ENCODE measurements at places on chromosomes 16 and 17.

DNA sequence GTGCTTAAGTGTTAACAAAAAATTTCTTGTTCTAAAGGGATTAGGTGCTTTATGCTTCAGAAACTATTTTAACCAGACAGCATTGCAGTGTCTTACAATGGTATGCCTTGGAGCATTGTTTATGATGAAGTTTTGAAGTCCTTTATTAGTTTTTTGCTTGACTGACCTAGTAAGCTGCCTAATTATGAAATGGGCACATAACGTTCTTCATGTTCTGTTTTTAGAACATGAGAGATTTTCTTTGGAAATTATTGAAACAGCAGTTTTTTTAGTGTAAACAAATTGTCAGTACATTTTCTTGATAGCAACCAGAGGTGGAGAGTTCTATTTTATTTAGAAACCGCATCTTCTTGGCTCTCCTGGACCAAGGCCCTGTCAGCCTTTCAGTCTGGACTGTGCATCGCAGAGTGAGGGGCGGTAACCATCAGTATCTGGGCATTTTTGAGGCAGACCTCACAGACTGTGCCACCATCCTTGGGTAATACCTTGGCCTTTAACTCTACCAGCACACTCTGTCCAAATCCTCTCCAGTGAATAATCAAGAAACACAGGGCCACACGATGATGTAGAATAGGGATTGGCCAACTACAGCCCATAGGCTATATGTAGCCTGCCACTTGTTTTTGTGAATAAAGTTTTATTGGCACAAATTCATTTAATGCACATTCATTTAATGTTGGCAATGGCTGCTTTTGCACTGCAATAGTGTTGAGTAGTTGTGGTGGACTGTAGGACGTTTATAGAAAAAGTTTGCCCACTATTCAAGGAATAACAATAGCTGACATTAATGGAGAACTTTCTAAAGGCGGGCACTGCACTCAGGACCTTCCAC, 81.1 kb downstream of the VPS35L start:
- no peak for DNase-seq

DNA sequence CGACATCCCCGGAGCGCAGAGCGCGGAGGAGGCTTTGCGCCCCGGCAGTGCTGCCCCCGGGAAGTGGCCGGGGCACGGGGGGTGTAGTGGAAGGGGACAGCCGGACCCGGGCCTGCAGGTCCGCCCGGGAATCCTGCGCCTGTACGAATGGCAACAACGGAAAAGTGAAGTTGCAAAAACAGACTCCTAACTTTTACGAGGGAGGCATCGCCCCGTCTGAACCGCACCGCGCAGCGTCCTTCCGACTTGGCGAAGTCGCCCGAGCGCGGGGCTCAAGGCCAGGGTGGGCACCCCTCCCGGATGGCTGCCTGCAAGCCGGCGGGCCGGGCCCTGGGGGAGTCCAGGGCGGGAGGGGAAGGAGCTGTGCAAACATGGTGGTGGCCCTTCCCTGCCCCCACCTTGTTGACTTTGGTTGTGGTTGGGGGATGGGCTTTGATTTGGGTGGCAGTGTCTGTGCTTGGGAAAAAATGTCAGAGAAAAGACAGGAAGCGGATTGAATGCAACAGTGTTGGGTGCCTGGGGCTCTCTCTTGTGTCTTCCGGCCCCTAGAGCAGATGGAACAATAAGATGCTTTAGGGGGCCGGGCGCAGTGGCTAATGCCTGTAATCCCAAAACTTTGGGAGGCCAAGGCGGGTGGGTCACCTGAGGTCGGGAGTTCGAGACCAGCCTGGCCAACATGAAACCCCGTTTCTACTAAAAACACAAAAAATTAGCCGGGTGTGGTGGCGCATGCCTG, 675 bp downstream of the RNF213 start:
- peak; percentile 92 for DNase-seq

- DNase-seq = no peak
Observed at GRCh38 chr17:31136319-31136718, 41.5 kb downstream of the NF1 start.

GRCh38 chr17:32920293-32920692, 7.7 kb upstream of the TMEM98 start:
- peak; percentile 16 for DNase-seq

- no peak for DNase-seq
Observed at GRCh38 chr17:74631468-74632450, 8.2 kb upstream of the CD300E start.

GRCh38 chr16:30609002-30609925, 925 bp downstream of the ZNF689 start:
- peak; percentile 45 for DNase-seq

GRCh38 chr17:82399041-82399441, 19.1 kb upstream of the HEXD start:
- DNase-seq = peak; percentile 93

DNA sequence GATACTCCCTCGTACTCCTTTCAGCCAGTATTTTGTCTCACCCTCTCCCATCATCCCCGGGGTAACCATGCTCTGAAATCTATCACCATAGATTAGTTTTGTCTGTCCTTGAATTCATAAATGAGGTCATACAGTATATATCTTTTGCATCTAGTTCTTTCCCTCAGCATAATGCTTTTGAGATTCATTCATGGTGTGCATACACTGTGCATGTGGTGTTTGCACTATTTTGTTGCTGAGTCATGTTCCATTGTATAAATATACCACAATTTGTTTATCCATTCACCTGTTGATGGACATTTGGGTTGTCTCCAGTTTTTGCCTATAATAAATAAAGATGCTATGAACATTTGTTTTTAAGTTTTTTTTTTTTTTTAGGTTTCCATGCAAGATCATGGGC, 34.2 kb upstream of the NLRP1 start:
- DNase-seq = no peak

DNA sequence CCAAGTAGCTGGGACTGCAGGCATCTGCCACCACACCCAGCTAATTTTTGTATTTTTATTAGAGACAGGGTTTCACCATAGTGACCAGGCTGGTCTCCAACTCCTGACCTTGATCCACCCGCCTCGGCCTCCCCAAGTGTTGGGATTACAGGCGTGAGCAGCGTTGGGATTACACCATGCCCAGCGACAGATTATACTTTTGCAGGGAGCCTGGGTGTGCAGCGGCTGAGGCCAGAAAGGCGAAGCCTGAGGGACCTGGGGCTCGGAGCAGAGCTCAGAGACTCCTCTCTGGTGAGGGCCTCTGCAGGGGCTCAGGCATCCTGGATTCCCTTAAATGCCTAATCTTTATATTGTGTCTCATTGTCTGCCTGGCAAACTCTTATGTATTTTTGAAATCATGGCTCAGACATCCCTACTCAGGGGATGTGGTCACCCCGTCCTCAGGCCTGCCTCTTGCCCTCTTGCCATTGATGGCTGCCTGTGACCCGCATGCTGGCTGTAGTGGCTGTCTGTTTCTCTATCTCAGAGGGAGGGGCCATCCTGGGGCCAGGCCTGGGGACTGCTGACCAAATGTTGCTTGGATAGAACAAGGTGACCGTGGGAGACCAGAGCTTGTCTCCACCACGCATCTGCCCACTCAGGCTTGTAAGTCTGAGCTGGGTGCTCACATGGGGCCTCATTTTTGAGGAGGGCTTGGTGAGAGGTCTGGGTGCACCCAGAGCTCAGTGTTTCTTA, 42.6 kb downstream of the B9D1 start:
- no peak for DNase-seq

- DNase-seq = peak; percentile 18
Observed at GRCh38 chr16:27491894-27492587, 57.7 kb downstream of the GTF3C1 start.

DNA sequence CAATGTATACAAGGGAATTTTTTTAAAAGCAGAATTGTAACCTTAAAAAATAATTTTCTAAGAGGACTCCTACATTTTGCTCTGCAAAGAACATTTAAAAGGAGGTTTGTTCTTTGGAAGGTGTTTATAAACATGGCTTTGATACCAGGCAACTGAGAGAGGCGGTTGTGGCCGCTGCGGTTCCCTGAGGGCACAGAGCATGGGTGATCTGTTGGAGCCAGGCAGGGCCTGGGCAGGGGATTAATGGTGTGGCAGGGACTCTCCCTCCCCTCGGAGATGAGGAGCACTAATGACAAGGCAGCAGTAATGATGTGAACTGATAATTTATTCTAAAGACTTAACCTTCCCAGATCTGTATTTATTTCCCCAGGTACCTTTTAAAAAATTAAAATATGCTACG, 65.4 kb downstream of the WWP2 start:
- DNase-seq = no peak

- DNase-seq = peak; percentile 58
Observed at GRCh38 chr16:61926766-61927165, 109.5 kb downstream of the CDH8 start.

DNA sequence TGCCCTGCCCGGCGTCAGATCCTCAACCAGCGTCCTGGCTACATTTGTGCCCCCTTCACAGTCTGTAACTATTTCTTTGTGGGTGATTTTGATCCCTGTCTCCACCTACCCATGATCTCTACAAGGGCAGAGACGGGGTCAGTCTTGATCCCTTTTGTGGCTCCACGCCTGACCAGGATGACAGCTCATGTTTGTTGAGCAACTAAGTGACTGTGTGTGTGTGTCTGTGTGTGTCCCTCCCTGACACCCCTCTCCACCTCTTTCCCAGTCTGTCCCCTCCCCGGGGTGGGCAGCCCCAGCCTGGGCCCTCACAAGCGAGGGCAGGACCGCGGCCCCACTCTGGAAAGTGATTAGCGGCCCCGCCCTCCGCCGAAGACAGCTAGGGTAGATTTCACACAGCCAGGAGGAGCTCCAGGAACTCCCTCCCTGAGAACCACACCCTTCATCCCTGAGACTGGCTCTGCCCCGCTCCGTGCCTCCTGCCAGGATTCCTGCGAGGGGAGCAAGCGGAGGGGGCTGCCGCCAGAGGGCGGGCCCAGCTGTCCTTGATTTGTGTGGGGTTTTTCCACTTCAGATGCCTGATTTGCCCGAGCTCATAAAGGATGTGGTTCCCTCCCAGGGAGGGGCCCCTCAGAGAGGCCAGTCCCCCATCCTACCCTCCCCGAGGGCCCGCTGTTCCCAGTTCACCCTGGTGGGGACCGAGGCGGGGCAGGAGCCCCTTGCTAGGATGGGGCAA, 5.3 kb upstream of the HS3ST6 start:
- peak; percentile 85 for DNase-seq

- peak; percentile 18 for DNase-seq
Observed at GRCh38 chr16:8355675-8356074, 234.6 kb downstream of the TMEM114 start.

GRCh38 chr17:28100251-28100650, 57.8 kb downstream of the NLK start:
- no peak for DNase-seq

DNA sequence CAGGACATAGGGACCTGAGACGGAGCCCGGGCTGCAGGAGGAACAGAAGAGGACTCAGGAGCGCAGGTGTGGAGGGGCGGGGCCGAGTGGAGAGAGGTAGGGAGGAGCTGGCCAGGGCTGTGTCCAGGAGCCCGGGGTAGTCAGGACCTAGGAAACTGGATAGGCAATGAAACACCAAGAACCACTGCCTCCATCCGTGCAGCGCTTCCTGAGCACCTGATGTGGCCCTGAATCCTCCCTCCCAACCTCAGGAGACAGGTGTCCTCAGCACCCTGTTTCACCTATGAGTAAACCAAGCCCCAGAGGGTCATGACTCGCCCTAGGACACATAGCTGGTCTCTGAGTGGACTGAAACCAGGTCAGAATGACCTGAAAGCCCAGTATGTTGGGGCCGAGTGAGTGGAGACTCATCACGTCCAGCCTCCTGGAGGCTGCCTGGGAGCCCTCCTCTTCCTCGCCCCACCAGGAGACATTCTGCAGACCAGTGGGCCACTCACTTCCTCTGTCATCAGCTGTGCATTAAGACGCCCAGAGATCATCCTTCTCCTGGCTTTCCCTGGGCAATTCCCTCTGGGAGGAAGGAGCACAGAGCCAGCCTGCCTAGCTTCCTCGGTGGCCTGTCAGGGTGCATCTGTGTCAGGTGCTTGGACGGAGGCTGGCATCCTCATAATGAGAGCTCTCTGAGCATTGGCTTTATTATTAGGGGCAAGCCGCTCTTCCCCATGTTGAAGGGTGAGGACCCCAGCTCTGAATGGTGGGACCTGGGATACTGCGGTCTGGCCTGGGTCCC, 72.8 kb downstream of the SCNN1B start:
- no peak for DNase-seq

GRCh38 chr17:17372856-17373520, 69.8 kb downstream of the NT5M start:
- DNase-seq = no peak

DNA sequence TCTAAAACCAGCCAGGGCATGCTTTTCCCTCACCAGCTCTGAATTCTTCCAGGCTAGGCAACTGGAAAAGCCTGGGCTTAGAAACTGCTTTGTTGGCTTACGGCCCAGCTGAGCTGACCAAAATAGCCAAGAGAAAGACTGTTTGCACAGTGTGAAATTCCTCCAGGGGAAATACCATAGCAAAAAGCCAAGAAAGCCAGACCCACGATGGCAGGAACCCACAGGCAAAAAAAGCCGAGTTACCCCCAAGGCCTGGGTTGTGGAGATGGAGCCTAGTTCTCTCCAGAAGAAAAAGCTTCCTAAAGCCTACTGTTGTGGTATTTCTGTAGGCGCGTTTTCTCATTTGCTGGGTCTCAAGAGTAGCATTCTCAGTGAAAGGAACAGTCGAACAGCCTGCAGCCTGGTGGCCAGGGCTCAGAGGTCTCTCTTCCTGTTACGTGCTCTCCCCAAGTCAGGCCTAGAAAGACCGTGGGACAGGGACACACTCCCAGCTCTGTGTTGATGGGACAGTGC, 9.2 kb downstream of the SP2 start:
- no peak for DNase-seq

DNA sequence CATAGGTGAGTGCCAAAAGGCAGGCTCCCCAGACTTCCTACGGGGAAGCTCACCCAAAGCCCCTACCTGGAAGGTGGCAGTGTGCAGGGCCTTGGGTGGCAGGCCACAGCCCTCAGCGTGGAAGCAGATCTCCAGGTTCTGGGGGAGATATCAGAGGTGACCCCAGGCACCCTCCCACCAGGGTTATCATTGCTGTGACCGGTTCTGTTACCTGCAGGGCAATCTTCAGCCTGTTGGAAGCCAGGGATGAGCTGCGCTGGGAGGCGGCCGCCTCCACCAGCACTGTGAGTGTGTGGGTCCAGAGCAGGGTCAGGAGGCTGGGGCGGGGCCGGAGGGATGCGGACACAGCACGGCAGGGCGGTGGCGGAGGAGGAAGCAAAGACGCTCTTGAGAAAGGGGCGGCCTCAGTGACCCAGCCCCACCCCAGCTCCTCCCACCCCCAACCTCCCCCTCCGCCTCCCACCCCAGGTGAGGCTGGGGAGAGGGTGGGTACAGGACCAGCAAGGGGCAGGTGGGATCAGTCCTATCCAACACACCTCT, 13.1 kb downstream of the UNC13D start:
- DNase-seq = no peak

Data from A673 (cell line).